ENCODE measurements at places on chromosomes 7 and 10. TPM values are rescaled to one million over a fixed set of nuclear protein-coding genes. Genes with fewer than 3 reads are reported as not detected.

The LRRN3 gene
- 0.41 TPM for total RNA-seq

The LIPK gene
- not detected for total RNA-seq

The OLAH gene
- 0.49 TPM for total RNA-seq

The CRPPA gene
- 4.7 TPM for total RNA-seq

DNA sequence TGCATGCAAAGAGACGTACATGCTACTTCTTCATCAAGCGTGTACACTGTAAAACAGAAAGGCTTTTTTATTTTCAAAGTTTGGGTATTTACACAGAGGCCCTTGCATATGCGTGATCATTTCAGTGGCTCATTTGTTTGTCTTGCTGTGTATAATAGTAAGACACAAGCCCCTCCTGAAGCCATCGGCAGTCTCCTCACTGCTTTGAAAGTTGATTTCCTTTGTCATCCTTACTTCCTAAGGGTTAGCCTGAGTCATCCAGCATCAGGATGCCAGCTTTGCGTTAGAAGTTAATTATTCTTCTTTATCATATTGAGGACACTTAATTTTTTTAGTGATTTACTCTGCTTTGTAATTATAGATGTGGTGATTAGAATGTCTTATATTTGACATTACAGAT is 72.5 kb upstream of the CTBP2 start:
- no peaks in the 10 kb centered on the region for H3K27me3 ChIP-seq
- H3K4me1 ChIP-seq = no peaks in the 10 kb centered on the region
- DNase-seq = no peak
- H3K36me3 ChIP-seq = no peaks in the 10 kb centered on the region

DNA sequence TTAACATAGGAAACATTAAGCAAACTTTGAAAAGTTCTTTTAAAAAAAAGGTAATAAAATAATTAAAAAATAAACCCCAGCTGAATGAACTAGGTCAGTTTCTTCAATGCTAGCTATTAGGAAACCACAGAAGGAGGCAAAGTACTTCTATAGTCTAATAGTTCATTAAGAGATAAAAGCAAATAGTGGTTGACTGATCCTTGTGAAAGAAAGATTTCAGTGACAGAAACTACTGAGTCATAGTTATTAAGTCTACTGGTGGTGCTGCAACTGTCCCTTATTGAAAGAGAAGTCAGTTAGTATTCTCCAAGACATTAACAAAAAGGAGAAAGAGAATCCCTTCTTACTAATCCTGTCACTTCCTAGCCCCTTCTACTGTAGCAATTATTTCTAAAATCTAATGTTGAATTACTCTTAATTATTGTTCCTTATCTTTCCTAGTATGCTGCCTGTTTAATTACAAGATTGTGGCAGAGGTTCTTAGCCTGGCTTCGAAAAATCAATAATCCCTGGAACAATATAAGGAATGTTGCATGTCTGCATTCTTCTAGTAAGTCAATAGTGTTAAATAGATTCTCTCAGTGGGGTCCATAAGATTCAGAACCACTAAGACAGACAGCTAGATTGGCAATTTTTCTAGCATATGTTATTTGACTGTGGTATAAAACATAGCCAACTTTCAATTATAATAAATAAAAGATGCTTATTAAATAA is 18.2 kb downstream of the TCTN3 start:
- H3K27ac ChIP-seq = no peak overlapping the region
- no peak overlapping the region for H3K4me3 ChIP-seq
- no peaks in the 10 kb centered on the region for H3K27me3 ChIP-seq
- no peaks in the 10 kb centered on the region for H3K4me1 ChIP-seq

DNA sequence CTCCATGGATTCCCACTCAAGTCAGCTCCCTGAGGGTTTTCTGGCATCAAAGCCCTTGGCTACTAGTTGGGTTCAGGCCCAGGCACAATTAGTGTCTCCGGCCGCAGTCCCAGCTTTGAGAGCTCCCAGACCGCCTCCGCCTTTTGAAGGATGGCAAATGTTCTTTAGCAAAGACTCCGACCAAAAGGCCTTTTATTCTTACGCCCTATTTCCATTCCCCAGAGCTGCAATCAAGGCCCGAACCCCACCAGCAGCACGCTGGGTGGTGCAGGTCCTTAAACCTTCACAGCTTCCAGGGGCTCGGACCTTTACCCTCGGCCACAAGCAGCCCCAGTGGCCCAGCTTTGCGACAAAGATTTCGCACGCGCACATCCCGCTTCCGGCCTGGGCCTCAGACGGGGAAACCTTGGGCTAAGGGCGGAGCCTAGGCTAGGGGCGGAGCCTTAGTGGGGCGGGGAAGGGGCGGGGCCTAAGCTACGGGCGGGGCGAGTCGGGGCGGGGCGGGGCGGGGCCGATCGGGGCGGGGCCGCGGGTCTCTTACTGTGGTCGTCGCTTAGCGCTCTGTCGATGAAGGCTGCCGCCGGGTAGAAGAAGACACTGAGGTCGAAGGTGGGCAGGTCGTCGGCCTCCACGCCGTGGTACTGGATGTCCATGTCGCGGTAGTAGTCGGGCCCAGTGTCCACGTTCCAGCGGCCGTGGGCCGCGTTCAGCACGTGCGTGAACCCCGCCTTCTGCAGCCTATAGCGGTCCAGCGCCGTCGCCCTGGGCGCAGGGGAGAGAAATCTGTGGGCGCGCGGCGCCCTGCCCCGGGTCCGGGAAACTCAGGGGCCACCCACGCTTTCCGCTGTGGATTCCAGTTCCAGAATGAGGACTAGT is 68.0 kb upstream of the SAMD8 start:
- peaks cover 16% of the 10 kb centered on the region for H3K4me1 ChIP-seq
- peak overlapping the region; percentile 63 for H3K27ac ChIP-seq
- no peaks in the 10 kb centered on the region for H3K36me3 ChIP-seq

DNA sequence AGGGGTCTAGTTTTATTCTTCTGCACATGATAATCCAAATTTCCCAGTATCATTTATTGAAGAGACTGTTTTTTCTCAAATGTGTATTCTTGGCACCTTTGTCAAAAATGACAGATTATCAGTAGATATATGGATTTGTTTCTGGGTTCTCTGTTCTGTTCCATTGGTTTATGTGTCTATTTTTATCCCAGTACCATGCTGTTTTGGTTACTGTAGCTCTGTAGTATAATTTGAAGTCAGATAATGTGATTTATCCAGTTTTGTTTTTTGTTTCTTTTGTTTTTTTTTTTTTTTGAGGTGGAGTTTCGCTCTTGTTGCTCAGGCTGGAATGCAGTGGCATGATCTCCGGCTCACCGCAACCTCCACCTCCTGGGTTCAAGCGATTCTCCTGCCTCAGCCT is 61.6 kb upstream of the HELLS start:
- H3K27me3 ChIP-seq = no peaks in the 10 kb centered on the region
- no peaks in the 10 kb centered on the region for H3K4me1 ChIP-seq
- no peaks in the 10 kb centered on the region for H3K36me3 ChIP-seq
- DNase-seq = no peak
- H3K4me3 ChIP-seq = no peak overlapping the region

DNA sequence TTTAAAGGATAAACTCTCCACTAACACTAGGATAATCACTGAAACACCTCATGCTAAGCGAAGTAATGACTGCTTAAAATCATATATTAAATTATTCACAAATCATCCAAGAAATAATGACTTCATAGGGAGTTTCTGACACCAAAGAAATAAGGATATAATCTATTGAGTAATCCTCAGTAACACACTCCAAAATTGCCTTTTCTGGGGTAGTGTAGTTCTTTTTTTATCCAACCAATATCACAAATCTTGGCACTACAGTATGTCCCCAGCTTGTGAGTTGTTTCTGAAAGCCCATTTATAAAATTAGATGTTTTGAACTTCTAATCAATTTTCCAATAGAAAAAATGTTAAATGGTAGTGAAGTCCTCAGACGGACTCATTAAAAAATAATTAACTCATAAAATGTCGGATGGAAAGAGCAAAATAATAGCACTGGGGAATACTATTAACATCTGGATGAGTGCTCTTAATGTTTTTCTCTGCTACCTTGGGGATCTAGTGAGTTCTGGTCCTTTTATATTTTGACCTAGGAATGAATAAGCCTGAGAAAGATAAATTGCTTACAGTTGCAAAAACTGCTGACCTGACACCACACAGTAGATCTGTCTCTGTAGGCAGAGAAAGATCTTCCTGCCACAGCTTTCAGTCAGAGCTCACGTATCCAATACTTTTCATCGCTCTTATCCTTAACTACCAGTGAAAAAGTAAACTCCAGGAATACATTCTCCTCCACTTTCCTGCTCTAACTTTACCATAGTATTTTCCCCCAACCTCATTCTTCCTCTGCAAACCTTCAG is 618.5 kb upstream of the ANKRD30A start:
- H3K27ac ChIP-seq = no peak overlapping the region
- no peak for DNase-seq

GRCh38 chr10:49143249-49143648 is 9.4 kb upstream of the FAM170B start:
- no peaks in the 10 kb centered on the region for H3K36me3 ChIP-seq
- H3K27me3 ChIP-seq = no peaks in the 10 kb centered on the region
- H3K4me3 ChIP-seq = no peak overlapping the region
- DNase-seq = no peak
- no peaks in the 10 kb centered on the region for H3K4me1 ChIP-seq

- H3K4me1 ChIP-seq = peaks cover 7% of the 10 kb centered on the region
- no peak overlapping the region for H3K27ac ChIP-seq
- no peaks in the 10 kb centered on the region for H3K27me3 ChIP-seq
- no peak for DNase-seq
- no peak overlapping the region for H3K4me3 ChIP-seq
Observed at GRCh38 chr7:98294798-98295382, 13.4 kb downstream of the BRI3 start.

DNA sequence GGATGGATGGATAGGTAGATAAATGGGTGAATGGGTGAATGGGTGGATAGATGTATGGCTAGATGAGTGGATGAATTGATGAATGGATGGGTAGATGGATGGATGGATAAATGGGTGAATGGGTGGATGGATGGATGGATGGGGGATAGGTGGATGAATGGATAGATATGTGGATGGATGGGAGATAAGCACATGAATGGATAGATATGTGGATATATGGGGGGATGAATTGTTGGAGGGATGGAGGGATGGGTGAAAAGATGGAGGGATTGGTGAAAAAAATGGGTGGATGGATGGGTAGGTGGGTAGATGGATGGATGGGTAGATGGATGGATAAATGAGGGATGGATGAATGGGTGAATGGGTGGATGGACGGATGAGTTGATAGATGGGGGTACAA is 196.4 kb downstream of the FRMD4A start:
- H3K4me3 ChIP-seq = no peak overlapping the region
- DNase-seq = no peak
- no peaks in the 10 kb centered on the region for H3K36me3 ChIP-seq
- no peaks in the 10 kb centered on the region for H3K27me3 ChIP-seq
- H3K27ac ChIP-seq = no peak overlapping the region
- H3K4me1 ChIP-seq = no peaks in the 10 kb centered on the region

- H3K36me3 ChIP-seq = no peaks in the 10 kb centered on the region
- H3K4me1 ChIP-seq = no peaks in the 10 kb centered on the region
- no peak overlapping the region for H3K27ac ChIP-seq
- no peak for DNase-seq
- no peaks in the 10 kb centered on the region for H3K27me3 ChIP-seq
Observed at GRCh38 chr7:99719996-99720769, 14.8 kb downstream of the CYP3A7 start.

DNA sequence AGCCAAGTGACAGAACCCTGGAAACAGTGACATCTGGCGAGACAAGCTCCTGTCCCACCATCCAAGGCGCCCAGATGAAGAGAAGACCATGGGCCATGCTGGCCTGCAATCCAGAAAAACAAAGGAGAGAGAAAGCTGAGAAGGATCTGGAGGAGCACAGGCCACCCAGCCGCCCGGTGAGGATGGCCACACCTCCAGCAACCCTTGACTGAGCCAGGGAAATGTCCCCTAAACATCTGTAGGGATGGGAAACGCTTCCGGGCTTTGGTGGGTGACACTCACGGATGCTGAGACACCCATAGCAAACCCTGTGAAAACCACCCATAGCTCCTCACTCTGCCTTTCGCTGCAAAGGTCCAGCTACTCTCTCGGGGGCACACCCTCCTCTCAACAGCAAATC is 32.0 kb downstream of the TCERG1L start:
- no peak overlapping the region for H3K27ac ChIP-seq
- no peak overlapping the region for H3K4me3 ChIP-seq
- H3K27me3 ChIP-seq = no peaks in the 10 kb centered on the region
- no peaks in the 10 kb centered on the region for H3K36me3 ChIP-seq
- no peak for DNase-seq

All from sigmoid colon (tissue), 7 donors.